ENCODE measurements at places on chromosomes 2 and 18.

DNA sequence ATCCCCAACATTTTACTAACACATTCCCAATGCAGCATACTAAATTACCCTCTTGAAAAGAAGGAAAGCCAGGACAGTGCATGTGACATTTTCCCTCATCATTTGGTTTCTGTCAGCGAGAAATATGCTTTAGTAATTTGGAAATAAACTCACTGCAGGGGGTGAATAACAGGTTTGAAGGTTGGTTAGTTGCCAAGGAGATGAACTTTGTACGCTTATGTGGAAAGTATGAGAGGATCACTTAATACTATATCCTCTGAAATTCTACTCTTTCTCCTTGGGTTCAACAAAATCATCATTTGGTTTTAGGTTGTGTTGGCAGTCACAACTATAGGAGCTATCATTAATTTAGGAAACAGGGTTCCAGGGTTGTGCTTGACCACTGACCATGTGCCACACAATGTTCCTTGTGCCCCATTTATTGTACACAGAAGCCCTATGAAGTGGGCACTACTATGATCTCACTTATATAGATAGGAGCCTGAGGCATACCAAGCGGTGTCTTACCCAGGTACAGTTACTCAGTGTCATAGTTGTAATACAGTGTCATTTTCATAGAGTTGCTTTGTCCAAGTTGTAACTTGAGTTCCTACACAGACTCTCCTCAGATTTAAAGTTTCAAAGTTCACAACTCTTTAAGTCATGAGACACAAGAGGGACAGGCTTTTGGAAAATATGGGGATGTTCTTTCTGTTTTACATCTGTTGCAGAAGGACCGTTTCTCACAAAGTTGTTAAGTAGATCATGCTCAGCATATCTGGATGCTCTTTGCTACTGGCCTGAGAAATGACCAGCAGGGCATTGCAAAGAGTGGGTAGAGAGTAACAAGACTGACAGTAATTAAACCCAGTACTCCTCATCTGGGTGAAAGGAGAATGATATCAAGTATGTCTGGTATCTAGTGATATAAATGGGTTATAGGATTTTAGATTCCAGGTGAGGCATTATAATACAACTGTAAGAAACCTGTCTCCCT, 91.8 kb downstream of the MAP4K4 start:
- no peak for DNase-seq

DNA sequence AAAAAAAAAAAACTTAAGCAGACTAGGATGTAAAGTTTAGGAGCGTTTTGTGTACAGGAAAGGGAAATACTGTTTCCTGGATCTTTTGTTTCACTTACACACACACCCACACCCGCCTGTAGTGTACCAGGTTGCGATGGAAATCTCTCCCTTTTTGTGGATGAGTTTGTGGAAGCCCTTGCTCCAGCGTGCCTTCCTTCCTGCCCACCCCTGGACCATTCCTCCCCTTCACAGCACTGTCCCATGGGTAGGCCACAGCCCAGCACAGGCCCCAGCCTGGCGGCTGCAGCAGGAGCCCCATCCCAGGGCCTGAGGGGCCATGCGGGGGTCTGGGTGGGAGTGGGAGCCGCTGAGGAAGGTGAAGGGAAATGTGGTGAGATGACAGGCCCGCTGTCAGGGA, 15.1 kb downstream of the MALL start:
- DNase-seq = no peak

DNA sequence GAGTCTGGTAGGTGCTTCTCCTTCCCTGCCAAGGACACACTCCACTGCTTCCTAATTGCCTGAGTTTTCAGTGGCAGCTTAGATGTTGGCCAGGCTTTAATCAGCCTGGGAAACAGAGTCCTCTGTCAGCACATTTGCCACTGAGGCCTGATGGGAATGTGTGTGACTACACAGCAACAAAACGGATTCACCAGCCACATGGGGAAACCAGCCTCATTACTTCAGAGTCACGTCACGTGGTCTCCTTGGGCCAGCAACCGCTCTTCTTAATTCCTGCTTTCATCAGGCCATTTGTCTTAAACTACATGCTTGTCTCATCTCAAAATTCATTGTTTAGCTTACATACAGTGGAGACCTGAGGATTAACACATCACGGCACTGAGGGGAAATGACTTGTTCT, 93.9 kb upstream of the LTBP1 start:
- DNase-seq = no peak

GRCh38 chr2:26822877-26823276, 25.1 kb upstream of the DPYSL5 start:
- DNase-seq = no peak

DNA sequence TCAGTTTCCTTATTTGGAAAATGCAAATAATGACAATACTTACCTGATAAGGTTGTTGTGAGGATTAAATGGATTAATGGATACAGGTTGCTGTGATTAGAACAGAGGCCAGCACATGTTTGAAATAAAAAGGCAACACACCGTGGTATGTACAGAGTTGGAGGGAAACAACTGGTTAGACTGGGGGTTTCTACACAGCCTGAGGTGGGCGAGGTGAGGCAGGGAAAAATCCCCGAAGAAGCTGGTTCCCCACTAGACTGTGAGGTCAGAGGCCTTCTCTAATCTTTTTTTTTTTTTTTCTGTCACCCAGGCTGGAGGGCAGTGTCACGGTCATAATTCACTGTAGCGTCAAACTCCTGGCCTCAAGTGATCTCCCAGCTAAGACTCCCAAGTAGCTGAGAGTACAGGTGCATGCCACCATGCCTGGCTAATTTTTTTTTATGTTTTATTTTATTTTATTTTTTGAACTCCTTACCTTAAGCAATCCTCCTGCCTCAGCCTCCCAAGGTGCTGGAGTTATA, 1.2 kb upstream of the E2F6 start:
- DNase-seq = no peak

DNA sequence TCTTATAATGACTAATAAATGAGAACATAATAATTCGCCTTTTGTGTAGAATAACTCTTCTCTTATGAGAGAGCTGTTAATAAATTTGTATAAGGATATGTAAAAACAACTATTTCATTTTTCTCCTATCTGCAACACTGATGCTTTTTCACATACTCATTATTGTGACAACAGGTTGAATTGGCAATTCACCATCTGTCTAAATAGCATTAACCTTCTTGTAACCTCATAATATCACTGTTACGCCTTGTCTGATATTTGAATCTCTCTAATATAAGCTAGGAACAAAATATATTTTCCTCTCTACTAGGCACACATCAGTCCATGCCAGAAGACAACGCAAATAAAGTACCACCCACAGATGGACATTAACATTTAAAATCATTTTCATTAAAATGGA, 938.9 kb downstream of the CPS1 start:
- DNase-seq = no peak

DNA sequence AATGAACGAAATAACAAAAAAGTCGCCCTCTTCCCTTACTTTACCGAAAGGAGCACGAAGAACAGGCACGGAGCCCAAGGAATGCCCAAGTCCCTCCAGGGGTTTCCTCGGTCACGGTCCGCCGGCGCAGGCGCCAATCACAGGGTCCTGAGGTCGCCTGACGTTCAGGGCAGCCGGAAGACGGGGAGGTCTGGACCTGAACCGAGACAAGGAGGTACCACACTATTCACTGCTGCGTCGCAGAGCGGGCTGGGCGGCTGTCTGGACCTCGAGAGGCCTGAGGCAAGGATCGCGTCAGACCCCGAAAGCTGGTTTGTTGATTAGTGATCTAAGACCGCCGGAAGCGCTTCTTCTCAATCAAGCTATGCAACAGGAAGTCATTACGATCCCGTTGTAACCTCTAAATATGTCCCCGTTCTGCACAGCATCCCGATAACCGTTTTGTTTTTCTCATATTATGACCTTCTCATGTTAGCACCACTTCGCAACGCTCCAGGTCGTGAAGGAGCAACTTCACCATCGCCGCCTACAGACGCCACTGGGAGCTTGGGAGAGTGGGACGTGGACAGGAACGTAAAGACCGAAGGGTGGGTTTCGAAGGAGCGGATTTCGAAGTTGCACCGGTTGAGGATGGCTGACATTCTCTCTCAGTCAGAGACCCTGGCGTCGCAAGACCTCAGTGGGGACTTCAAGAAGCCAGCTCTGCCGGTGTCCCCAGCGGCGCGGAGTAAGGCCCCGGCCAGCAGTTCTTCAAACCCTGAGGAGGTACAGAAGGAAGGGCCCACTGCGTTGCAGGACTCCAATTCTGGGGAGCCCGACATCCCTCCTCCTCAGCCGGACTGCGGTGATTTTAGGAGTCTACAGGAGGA, at the start of the genes SLC4A1AP and SUPT7L:
Gene SLC4A1AP, plus strand, starts transcription at position 605 of the 869 bp plus-strand sequence. Its CDS starts 26 bp downstream, at position 631.
Gene SUPT7L, minus strand, starts transcription at position 330 of the 869 bp plus-strand sequence. CDS start 1,422 bp downstream, outside the sequence.
- DNase-seq = peak; percentile 77

DNA sequence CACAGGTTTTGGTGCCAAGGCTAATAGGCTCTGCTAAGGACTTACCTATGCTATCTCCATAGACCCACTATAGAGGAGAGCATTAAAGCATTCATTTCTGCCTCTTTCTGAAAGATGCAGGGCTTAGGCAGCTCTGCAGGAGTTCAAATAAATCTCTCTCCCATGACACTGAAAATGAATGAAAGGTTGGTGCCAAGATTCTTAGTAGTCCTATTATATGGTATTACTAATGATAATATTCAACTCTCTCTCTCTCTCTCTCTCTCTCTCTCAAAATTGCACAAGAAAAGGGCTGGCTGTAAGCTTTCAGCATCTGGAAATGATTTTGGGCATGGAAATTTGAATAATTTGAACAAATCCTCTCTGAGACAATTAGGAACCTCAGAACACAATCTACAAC, 433.7 kb downstream of the MBD2 start:
- DNase-seq = no peak

DNA sequence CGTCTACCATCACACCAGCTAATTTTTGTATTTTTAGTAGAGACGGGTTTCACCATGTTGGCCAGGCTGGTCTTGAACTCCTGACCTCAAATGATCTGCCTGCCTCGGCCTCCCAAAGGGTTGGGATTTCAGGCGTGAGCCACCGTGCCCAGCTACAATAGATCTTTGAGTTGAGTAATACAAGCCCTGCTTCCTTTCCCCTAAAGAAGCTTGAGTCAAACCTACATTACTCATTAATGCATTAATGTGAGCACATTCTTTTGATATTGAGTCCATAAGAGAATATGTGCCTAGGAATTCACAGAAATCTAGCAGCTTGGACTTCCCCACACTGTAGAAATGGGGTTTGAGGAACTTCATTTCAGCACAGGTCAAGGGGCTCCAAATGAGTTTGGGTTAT, 39.6 kb downstream of the PSMG2 start:
- peak; percentile 51 for DNase-seq

DNA sequence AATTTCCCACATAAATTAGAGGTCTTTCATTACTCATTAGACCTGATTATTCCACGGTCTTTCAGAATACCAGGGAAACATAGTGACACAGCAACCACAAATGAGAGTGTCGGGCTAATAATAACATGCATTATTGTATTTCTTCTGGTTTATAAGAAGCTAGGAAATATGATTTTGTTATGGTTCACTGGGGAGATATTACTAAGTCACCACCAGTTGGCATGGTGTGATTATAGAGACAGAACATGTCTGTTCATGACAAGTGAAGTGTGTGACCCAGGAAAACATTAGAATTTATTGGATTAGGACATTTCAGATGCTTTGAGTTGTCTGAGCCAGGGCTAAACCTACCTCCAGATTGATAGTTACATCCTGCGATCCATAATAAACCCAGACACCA, 494.4 kb downstream of the FBXO15 start:
- no peak for DNase-seq

DNA sequence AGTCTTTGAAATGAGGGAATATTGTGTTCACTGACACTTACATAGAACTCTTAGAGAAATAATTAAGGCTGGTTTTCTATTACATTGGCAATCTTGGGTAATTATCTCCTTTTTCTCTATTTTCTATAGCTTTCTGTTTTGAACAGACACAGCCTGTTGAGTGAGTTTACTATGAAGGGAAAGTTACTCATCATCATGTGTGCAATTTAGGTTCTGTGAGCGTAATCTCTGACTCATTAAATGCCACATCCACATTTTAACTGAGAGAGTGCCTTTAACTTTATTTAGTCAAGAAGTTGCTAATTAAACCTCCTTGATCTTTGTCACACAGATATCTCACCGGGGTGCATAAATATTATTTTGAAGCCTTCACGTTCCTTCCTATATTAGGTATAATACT, 174.0 kb upstream of the SLC8A1 start:
- DNase-seq = no peak

GRCh38 chr2:104164721-104165252, 689.1 kb upstream of the POU3F3 start:
- no peak for DNase-seq

DNA sequence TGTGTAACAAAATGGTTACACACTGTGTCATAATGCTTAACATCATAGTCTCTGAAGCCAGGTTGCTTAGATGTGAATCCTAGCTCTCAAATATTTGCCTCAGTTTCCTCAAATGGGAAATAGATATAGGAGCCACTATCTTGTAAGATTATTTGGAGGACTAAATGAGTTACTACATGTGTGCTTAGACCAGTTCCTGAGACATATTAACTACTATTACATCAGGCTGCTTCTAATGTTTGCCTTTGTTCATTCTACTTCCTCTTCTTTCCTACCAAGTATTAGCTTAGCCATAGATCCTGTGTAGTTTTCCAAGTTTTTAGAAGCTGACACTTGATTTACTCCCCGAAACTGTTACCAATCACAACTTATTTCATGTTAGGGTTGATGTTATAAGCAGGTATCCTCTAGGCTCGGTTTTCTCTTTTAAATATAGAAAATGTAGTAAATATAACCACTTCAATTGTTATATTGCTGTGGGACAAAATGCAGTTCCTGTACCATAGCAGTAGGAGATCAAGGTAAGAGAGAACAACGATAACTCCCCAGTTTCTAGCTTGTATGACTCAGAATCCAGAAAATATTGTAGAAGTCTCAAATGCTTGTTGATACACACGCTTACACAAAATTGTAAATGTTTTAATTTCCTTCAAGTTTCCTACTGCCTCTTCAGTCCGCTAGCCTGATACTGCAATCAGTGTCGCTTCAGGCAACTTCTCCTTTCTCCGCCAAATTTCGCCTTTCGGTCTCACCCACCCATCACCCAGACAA, 751 bp upstream of the DNAJC10 start:
- no peak for DNase-seq

DNA sequence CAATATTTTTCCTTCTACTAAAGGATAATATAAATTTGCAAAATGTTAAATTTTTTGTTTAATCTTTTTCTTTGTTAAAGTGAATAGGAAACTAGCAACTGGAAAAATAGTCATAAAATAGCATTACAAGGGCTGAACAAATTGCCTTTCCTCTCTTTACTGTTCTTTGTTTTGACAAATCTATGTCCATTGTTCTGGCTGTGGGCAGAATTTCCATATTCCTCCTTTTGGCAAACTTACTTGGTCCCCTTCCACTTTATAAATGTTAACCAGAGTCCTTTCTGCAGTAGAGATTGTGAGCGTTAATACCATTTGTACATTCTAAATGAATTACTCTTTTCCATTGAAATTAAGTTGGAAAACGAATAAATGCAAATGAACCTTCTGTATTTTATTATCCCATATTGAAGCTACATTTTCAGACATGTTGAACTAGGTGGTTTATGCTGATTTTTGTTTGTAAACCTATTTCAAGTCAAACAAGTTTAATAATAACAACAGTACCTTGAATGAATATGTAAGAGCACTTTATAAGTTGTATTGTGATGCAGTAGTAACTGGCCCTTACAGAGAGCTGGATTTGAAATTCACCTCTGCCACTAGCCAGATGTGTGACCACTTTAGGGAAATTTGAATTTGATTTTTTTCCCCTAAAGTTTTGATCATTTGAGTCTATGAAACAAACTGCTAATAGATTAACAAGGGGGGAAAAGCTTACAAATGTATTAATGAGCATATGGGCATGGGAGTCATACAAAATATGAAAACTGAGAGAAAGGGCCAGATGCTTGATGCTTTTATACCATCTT, 3.3 kb downstream of the RNF125 start:
- DNase-seq = no peak

All from SJSA1 (cell line).